CD8-positive, alpha-beta memory T cell (primary cell): ENCODE measurements at places on chromosomes 6 and 20.

DNA sequence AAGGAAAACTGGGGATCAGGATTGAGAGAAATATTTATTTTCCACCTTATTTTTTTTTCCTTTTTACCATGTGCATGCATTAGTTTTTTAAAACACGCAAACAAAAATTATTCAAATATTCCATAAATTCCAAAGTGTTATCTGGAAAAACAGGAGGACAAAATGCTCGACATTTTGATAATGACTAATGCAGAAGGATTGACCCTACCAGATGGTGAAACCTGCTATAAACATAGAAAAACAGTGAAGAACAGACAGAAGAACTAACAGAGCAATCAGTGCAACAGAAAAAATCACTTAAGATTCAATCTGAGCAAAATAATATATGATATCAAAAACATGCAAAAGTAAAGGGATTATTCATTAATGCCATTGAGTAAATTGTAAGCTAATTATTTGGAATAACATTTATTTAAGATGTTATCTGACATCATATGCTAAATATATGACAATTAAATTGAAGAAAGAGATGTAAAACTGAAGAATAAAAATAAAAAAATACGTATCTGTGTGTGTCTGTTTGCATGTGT is 218.4 kb downstream of the LMBRD1 start:
- no peak for DNase-seq

- peak; percentile 14 for DNase-seq
Observed at GRCh38 chr20:437787-438486, 24.4 kb downstream of the TBC1D20 start.

- no peak for DNase-seq
Observed at GRCh38 chr6:90343576-90343975, 46.9 kb upstream of the BACH2 start.

GRCh38 chr20:50885068-50885467 is 46.2 kb downstream of the ADNP start:
- DNase-seq = no peak

DNA sequence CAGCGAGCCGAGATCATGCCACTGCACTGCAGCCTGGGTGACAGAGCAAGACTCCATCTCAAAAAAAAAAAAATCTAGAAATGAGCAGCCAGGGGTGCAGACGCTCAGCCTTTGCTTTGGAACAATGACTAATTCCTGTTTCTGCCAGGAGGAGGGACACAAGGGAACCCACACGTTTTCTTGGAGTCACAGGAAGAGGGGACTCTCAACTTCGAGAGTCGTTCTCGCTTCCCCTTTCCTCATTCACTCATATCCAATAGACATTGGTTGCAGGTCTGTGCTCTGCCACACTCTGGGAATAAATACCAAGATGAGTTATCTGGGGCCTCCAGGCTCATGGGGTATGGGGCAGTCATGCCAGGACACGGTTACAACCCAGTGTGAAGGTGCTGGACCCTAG is 91.5 kb upstream of the RREB1 start:
- DNase-seq = no peak

DNA sequence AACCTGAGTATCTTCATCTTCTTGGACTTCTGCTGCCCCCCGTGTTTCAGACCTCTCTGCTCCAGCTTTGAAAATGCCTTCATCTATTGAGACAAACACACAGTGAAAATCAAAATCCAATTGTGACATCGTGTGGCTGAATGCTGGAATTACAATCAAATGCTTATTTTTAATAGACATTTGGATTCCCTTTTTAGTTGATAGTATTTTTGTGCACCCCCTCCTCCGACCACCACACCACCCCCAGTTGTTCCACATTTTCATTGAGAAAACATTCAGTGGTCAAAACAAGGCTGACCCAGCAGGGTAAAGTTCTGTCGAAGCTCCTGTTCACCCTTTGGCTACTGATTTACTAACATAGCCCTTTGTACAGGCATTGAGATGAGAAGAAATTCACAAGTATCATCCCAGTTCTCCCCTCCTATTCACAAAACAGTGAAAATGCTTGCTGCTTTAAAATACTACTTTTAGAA is 79.0 kb downstream of the NRSN1 start:
- no peak for DNase-seq

DNA sequence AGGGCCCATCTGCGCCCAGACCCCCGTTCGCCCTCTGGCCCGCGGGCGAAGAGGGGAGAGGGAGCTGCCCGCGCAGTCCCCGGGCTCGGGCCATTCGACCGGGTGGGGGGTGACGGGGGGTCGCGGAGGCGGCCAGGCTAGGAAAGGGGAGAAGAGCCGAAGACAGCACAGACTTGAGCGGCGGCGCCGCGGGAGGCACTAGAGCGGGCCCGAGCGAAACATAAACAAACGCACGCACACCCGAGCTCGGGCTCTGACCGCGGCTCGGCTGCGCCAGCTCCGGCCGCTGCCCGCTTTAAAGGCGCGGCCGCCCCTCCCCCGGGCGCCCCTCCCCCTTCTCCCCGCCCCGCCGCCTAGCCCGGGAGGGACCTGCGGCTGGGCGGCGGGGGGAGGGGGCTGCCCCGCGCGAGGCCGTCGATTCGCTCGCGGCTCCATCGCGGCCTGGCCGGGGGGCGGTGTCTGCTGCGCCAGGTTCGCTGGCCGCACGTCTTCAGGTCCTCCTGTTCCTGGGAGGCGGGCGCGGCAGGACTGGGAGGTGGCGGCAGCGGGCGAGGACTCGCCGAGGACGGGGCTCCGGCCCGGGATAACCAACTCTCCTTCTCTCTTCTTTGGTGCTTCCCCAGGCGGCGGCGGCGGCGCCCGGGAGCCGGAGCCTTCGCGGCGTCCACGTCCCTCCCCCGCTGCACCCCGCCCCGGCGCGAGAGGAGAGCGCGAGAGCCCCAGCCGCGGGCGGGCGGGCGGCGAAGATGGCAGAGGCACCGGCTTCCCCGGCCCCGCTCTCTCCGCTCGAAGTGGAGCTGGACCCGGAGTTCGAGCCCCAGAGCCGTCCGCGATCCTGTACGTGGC is at the start of gene FOXO3:
FOXO3 (plus strand) TSS at position 455 of the 846 bp plus-strand sequence; CDS start at position 747, 292 bp downstream.
- peak; percentile 73 for DNase-seq

- no peak for DNase-seq
Observed at GRCh38 chr6:95676011-95676628, 98.8 kb downstream of the MANEA start.

GRCh38 chr6:30172681-30173080 is 9.3 kb downstream of the TRIM15 start:
- DNase-seq = no peak

DNA sequence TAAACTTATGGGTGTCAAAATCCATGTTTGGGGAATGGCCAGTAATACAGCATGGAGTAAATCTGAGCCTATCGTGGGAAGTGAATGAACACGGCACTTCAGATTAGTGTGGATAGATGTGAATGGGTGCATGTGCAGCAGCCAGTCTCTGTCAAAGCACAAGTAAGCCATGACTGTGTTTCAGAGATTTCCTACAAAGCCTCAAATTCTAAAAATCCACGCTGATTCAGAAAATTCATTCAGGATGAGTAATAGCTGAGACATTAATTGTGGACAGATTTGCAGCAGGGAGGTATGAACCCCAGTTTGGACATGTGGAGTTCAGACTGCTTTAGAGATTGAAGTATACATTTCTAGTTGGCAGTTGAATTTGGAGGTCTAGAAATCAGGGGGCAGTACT is 115.1 kb downstream of the QKI start:
- no peak for DNase-seq

DNA sequence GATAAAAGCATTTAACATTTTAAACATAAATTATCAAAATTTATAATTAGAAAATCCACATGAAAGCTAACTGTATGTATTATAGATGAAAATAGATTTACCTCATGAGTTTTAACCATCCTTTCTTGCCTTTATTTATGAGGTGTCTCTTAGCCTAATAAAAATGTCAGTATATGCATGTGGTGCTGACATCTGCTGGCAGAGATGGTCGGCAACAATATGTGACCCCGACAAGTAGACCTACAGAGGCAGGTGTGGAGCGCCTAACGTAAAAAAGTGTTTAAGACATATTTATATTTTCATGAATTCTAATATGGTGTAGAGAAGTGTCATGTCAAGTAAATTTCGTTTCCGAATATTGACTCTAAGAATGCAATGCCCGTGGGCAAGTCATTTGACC is 149.0 kb upstream of the FUT9 start:
- no peak for DNase-seq

GRCh38 chr20:50674138-50674825 is 17.1 kb downstream of the RIPOR3 start:
- DNase-seq = no peak

DNA sequence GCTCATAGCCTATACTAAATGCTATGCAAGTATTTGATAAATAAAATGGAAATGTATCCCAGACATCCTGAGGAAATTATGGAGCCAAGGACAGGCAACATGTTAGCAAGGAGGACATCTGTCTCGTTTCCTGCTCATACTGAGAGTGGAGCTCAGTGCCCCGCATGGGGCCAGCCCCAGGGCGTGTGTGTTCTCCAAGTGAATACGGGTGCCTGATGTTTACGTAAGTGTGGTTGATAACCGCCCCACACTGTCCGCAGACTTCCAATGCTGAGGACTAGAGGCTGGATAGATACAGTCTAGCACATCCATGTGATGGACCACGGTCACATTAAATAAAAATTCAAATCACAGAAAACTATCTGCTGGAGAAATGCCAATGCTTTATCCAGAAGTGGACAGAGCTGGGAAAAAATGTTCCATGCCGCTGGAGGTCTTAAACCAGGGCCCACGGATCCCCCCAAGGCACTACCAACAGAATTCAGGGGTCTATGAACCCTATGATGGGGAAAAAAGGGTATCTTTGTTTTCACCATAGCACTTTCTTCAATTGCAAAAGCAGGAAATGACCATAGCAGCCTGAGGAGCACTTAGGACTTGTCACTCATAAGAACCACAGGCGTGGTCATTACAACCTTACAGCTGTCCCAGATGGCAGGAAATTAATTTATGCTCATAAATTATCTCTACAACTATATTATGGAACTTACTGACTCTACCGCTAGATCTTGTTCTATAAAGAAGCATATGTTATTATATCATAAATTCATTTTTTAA is 24.9 kb downstream of the TGM2 start:
- DNase-seq = no peak

GRCh38 chr6:36227379-36228228 is 31.1 kb downstream of the BRPF3 start:
- no peak for DNase-seq

GRCh38 chr20:41175201-41175651 is 37.9 kb downstream of the PLCG1 start:
- no peak for DNase-seq

- no peak for DNase-seq
Observed at GRCh38 chr6:2063547-2063946, 181.9 kb downstream of the GMDS start.

GRCh38 chr6:137489046-137490005 is 4.9 kb downstream of the OLIG3 start:
- DNase-seq = no peak

- DNase-seq = peak; percentile 11
Observed at GRCh38 chr20:31833130-31833930, 12.1 kb downstream of the FOXS1 start.
